ENCODE measurements at places on chromosomes 11 and 22. TPM values are rescaled to one million over a fixed set of nuclear protein-coding genes. Genes with fewer than 3 reads are reported as not detected.

- no peak for DNase-seq
These were observed 73.6 kb upstream of the NARS2 start for GRCh38 chr11:78647986-78648875.

GRCh38 chr22:19639610-19640135 lies 74.6 kb upstream of the SEPTIN5 start:
- DNase-seq = no peak

DNA sequence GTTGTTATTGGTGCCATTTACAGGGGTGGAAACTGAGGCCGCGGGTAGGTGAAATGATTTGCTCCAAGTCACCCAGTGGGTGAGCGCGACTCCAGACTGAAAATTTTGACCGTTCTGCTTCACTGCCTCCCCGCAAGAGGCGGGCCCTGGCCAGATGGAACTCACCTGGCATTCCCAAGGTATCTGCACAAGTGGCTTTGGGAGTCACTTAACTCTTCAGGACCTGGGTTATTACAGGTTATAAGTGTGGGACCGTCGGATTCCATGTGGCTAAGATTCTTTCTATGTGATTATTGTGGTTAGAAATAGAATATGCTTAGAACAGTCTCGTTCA lies 598 bp downstream of the CABIN1 start:
- DNase-seq = peak; percentile 41

SCN3B gene
- not detected for total RNA-seq

FREY1 gene
- not detected for total RNA-seq

All from G401 (cell line).